Stimulated activated CD8-positive, alpha-beta memory T cell treated with anti-CD3 and anti-CD28 coated beads, Interleukin-4, amount 100 ng/mL, for 4 hours (primary cell): ENCODE measurements at places on chromosomes 4 and X.

- no peak for DNase-seq
Observed at GRCh38 chrX:77617206-77617605, 168.8 kb downstream of the ATRX start.

DNA sequence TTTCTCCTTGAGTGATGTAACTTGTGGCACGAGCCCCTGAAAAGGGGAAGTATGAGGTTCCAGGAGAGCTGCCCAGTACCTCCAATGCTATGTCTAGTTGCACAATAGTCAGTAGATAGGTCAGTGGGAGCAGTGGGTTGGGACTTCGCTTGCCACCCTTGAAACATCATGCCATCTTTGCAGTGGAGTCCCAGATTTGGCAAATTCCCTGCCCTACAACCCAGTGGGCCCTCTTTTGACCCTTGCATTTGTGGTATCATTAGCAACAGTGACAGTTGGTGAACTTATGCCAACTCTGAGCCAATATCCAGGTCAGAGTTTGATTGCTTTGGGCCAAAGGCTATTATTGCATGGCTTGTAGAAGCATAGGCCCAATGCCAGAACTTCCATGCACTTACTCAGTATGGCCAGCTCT, 12.3 kb downstream of the FHL1 start:
- DNase-seq = no peak

GRCh38 chr4:2731907-2732317, 24.2 kb downstream of the TNIP2 start:
- DNase-seq = no peak

GRCh38 chr4:152640058-152640921, 39.5 kb downstream of the TMEM154 start:
- DNase-seq = no peak

DNA sequence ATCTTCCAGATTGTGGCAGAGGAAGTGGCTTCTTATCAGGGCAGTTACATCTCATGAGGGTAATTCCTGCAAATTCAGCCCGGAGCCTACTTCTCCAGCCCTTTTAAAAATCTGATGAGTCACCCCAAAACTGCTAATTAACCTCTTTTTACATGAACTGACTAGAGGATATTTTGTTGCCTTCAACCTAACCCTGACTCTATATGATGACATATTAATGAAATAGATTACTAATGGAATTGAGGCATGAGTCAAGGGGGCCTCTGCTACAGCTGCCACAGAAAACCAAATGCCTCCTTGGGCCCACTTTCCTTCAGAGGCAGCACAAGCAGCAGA, 72.5 kb downstream of the QRFPR start:
- DNase-seq = no peak
